Stimulated activated CD4-positive, alpha-beta T cell treated with anti-CD3 and anti-CD28 coated beads, TNF-alpha, amount 100 ng/mL, for 48 hours (primary cell): ENCODE measurements at places on chromosomes 2 and 18.

DNA sequence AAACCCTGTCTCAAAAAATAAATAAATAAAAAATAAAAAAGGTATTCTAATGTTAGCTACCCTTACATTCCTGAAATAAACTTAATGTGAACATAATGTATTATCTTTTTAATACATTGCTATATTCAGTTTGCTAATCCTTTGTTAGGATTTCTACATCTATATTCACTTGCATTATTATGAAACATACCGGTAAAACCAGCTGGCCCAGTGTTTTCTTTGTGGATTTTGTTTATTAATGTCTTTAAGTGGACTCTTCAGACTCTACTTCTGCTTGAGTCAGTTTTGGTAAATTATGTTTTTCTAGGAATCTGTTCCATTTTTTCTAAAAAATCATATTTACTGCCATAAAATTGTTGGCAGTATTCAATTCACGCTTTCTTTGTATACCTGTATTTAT is 34.5 kb downstream of the PTPN2 start:
- no peak for DNase-seq

DNA sequence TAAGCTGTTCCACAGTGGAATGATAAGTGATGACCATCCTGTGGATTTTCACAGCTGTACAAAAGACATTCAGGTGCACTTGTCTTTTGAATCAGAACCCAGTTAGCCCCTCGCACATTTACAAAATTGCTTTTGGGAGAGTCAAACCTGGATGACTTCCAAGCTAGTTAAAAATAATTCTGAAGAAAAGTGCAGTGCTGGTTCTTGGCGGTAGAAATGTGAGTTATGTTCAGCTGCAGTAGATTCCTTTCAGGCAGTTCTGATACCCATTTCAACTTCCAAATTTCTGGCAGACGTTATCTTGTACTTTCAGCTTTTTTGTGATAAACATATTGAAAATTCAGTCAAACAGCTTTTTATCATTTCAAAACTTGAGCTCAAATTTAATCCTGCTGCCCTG is 324.7 kb downstream of the NRXN1 start:
- no peak for DNase-seq

GRCh38 chr2:103161456-103162289 is 399.8 kb downstream of the TMEM182 start:
- DNase-seq: no peak

DNA sequence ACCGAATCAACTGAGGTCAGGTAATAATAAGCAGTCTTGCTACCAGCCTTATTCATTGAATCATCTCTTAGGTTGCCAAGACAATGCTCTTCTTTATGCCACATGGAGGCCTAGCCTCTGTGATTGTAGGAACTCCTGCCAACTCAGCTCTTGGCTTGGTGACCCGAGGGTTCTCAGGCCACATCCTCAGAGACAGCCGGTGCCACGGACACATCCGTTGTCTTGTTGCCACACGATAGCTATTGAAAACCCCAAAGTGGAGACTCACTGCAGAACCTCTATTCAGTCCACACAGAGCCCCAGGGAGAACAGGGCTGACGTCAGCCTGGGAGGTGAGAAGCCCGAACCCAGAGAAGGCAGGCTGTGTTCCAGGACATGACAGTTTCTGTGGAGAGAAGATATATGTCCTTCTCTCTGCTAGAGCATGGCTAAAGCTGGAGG is 53.5 kb upstream of the TGFA start:
- no peak for DNase-seq

DNA sequence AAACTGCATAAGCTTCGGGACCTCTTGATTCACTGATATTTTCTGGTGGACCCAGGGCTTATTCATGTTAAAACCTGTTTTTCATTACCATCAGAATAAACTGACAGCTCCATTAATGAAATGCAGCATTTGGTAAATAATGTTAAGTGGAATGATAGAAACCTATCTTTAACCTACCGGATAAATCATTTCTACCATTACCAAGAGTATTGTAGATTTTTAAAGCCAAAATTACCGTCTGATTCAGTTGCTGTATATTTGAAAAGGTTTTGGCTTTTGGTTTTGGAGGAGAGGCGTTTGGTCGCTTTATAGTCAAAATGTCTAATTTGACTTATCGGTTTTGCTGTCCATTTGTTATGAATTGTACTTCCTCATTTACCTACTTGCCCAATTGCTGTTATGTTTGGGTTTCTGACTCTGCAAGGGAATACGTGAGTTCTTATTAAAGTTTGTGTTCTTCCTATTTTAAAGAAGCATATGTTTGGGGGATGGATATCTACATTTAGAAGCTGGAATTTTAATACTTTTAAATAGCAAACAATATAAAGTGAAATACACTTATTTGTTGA is 1.0 kb upstream of the CUL3 start:
- no peak for DNase-seq

DNA sequence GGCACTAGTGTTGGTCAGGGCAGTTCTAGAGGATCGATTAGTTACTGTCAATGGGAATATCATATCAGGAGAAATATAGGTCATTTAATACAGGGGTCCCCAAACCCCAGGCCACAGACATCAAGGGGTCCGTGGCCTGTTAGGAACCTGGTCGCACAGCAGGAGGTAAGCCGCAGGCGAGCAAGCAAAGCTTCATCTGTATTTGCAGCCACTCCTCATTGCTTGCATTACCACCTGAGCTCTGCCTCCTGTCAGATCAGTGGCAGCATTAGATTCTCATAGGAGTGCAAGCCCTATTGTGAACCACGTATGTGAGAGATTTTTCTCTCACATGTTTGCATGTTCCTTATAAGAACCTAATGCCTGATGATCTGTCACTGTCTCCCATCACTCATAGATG is 81.9 kb downstream of the DSC3 start:
- no peak for DNase-seq

DNA sequence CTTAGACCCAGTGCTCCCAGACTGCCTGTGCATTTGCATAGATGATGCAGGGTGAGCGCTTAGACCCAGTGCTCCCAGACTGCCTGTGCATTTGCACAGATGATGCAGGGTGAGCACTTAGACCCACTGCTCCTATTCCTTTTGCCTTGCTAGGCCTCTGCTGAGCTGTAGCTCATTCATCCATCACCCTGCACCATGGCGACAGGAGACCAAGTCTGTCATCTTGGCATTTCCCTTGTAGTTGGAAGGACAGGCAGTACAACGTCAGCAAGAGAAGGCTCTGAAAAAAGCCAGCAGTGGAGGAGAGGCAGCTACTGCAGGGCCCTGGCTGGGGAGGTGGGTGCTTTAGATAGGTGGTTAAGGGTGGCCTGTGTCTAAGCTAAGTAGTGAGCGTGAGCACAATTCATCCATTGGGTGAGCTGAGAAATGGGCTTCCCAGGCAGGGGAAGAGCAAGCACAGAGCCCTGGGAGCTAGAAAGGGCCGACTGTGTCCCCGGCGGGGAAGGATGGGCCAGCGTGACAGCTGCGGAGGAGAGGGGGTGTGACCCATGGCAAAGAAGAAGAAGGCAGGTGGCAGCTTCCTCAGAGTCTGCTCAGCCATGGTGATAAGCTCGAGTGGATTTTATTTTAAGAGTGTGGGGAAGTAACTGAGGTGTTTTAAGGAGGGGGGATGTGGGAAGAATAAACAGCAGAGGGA is 108.8 kb downstream of the LPIN1 start:
- no peak for DNase-seq

GRCh38 chr2:136331226-136331625 is 213.3 kb upstream of the CXCR4 start:
- DNase-seq: no peak

GRCh38 chr18:79916546-79917168 is 34.8 kb downstream of the SLC66A2 start:
- no peak for DNase-seq

- DNase-seq: no peak
Measured at GRCh38 chr2:32715981-32716380, 88.1 kb downstream of the TTC27 start.
